ENCODE measurements at places on chromosomes 7 and 10.

DNA sequence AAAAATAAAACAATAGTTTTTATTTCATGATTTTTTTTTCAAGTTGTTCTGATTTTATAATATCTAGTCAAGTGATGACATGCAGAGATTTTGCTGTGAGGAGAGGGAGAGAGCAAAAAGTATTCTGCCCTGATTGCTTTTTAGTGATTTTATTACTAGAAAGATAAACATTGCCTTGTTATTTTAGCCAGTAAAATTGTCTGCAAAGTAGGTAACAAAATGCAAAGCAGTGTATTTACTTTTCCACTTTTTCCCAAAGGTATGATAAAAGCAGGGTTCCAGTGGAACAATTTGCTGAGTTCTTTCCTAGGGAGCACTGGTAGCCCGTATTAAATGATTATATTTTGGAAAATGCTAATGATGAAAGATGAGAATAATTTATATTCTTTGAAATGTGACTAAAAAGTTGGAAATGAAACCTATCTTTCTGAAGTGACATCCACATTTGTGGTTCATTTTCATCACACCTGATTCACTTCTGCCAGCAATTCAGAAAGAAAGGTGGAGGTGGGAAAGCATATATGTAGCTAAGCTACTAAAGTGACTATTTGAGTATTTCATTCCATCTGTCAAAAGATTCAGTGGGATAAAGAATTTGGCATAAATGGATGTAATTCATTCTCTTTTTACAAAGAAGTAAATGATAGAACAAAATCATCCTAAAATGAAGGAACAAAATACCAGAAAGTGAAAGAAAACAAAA, 300.3 kb downstream of the ADK start:
- DNase-seq: no peak

DNA sequence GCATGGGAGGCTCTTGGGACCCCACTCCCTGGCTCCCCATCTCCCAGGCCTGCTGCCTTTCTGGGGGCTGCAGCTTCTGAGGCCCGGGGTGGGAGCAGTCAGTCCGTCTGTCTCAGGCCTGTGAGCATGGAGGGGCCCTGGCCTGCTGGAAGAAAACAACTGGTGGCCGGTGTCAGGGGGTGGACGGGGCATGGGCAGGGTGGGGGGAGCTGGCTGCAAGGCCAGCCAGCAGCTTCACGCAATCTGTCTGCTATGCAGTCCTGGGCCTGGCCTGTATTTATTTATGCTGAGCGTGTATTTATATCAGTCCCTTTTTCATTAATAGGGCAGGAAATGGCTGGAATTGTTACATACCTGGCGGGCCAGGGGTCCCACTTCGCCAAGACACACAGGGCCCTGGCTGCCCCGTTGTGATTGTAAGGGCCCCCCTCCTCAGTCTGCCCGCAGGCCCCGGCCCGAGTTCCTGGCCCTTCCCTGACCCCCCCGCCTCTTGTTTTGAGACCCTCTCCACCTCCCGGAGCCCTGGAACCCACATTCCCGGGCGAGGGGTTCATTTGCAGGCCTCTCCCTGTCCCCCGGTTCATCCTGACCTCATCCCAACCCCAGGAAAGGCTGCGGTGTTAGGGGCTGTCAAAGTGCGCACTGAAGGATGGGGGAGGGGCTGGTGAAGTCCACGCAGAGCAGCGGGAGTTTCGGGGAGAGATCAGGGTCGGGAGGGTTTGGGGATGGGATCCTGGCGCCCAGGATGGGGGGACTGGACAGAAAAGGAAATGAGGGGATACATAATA, 8.2 kb downstream of the TMEM270 start:
- no peak for DNase-seq

GRCh38 chr7:74175340-74175739, 1.2 kb downstream of the EIF4H start:
- no peak for DNase-seq

GRCh38 chr7:15507171-15507570, 54.6 kb downstream of the AGMO start:
- DNase-seq: no peak

DNA sequence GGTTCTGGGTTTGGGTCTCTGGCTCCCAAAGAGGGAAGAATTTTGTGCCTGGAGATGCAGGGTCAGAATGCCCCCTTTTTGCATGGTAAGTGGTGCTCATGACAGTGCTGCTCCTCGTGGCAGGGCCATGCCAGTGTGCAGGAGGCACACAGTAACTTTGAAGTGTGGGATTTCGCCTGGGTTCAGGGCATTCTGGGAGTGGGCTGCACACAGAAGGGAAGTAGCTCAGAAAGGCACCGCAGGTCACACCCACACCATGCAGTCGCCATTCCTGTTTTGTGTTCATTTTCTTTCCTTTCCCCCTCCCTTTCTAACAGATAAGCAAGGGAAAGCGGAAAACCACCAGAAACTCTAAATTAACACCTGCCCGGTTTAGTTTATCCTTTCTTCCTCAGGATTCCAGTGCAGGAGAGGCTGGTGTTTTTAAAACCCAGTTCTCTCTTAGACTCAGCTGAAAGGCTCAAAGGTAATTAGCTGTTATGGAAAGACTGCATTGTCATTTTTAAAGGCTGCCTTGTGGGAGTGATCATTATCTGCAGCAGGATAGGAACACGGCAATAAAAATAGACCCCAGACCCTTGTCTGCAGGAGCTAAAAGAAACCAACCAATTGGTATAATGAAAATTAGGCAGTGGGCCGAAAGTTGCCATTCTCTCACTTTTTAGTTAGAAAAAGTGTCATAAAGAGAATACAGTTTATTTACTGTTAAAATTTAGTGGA, 50.2 kb downstream of the EEPD1 start:
- no peak for DNase-seq

DNA sequence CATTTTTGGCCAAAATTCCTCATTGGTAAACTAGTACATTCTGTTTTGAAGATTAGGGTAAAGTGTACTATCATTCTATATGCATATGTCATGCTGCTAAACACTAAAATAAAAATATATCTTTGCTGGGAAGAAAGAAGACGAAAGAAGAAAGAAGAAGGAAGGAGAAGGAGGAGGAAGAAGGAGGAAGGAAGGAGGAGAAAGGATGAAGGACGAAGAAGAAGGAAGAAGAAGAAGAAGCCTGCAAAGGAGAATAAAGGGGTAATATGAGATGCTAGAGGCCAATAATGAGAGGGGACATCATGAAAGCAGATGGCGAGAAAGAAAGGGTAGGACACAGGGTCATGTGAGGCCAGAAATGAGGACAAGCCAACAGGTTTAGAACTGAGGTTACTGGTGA, 8.0 kb downstream of the SLC25A13 start:
- no peak for DNase-seq

- DNase-seq: no peak
Measured at GRCh38 chr7:88256906-88257305, 37.1 kb upstream of the SRI start.

- no peak for DNase-seq
Measured at GRCh38 chr7:1024876-1025742, 19.2 kb upstream of the GPR146 start.

GRCh38 chr7:151394076-151395035, 15.5 kb downstream of the WDR86 start:
- DNase-seq: no peak

- DNase-seq: no peak
Measured at GRCh38 chr10:71079761-71080380, 132.5 kb upstream of the UNC5B start.

- peak; percentile 11 for DNase-seq
Measured at GRCh38 chr10:95475827-95476468, 85.2 kb downstream of the SORBS1 start.

GRCh38 chr7:98227939-98228338, 16.7 kb downstream of the BHLHA15 start:
- DNase-seq: no peak

DNA sequence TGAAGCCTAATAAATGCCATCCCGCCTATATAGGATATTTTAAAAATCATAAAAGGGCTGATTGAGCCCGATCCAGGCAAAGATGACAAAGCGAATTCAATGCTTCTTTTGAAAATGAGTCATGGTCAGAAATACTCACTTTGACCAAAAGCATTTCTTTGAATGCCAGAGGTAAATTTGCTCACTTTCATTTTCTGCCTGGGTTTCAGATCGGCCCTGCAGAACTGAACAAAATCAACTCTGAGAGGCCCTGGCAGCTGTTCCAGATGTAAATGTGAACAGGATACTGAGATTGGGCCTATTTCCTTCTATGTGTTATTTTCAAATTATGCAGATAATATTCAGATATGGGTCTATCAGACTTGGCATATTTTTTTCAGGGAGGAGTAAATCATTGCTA, 114.8 kb upstream of the ARID5B start:
- no peak for DNase-seq

GRCh38 chr10:63765126-63765525, 243.9 kb downstream of the REEP3 start:
- DNase-seq: no peak

DNA sequence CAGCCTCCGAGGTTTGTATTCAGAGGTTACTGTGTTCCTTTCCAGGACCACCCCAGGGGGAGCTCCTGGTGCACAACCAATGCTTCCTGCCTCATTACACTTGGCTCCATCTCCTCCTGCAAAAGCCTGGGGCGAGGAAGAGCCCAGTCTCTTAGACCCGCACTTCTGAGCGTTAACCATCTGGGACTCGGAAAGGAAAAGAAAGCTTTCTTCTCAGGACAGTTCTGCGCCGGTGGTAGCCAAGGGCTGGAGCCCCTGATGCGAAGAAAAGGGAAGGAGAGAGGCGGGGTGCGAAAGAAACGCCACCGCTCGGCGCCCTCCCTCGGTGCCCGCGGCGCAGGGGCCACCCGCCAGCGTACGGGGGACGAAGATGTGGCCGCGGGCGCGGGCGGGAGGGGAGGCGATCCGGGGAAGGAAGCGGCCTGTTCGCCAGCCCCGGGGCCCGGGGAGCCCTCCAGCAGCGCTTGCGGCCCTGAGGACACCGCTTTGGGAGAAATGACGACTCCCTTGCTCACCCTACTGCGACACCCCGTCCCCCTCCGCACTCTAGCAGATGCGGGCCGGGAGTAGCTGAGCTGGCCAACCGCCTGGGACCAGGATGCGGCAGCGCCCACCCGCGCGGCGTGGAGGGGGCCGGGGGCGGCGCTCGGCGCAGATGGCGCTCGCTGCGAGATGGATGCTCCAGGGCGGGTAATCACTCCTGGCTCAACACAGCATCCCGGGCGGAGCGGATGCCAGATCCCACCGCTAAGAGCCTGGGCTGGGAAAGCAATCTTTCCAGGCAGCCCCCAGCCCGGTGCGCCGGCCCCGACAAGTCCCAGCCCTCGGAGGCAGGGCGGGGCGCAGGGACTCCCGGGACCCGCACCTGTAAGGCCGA, 1.3 kb downstream of the NRCAM start:
- peak; percentile 69 for DNase-seq

- no peak for DNase-seq
Measured at GRCh38 chr10:129398711-129399141, 68.3 kb upstream of the MGMT start.

- DNase-seq: no peak
Measured at GRCh38 chr10:75450644-75451640, 19.5 kb downstream of the LRMDA start.

- no peak for DNase-seq
Measured at GRCh38 chr7:27677912-27678612, 15.4 kb upstream of the HIBADH start.
